ENCODE measurements at places on chromosomes 5 and 9.

- DNase-seq, result no peak
Measured at GRCh38 chr5:161446655-161447054, 99.9 kb downstream of the GABRB2 start.

DNA sequence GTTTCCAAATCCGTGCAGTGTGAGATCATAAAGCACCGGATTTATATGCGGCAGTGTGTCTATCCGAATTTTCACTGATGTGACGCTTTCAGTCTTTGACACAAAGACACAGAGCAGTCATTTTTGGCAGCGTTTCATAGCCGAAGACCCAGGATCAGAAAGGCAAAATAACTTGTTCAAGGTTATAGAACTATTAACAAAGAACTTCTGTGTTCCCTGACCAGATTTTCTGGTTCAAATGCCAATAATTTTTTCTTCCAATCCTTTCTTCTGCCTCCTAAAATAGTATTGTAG, 1.1 kb upstream of the MARCHF11 start:
- DNase-seq, result no peak

DNA sequence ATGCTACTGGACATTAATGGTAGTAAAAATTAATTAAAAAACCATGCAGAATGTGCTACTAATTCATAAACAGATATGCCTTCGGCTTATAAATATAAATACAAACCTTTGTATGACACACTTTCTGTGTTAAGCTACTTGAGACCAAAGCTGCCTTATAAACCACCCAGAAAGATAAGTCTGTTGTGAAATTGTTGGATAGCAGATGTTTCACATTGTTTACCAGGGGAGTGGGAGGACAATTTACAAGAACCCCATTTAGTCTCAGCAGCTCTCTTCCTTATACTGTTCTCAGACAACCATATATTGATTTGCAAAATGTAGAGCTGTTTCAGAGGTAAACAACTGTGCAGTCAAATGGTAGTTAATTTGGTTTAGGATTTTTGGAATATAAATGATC, 524.4 kb downstream of the PRR16 start:
- DNase-seq, result no peak

DNA sequence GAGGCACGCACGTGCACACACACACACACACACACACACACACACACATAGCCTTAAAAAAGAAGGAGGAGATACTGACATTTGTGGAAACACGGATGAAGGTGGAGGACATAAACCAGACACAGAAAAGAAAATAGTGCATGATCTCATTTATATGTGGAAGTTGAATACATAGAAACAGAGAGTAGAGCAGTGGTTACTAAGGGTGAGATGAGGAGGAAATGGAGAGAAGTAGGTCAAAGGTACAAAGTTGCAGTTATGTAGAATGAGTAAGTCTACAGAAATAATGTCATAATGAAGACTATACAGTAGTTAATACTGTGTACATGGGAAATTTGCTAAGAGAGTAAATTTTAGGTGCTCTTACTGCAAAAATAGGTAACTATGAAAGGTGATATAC, 412.2 kb upstream of the CDH9 start:
- no peak for DNase-seq

DNA sequence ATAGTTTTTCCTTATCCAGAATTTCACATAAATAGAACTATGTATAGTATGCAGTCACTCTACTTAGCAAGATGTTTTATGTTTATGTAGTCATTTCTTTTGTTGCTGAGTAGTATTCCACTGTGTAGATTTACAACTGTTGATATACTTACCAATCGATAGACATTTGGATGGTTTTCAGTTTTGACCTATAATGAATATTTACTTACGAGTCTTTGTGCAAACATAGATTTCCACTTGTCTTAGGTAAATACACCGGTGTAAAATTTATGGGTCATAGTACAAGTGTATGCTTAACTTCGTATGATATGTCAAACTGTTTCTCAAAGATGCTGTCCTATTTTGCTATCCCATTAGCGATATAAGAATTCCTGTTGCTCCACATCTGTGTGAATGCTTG, 19.7 kb upstream of the OR2K2 start:
- peak; percentile 46 for DNase-seq

DNA sequence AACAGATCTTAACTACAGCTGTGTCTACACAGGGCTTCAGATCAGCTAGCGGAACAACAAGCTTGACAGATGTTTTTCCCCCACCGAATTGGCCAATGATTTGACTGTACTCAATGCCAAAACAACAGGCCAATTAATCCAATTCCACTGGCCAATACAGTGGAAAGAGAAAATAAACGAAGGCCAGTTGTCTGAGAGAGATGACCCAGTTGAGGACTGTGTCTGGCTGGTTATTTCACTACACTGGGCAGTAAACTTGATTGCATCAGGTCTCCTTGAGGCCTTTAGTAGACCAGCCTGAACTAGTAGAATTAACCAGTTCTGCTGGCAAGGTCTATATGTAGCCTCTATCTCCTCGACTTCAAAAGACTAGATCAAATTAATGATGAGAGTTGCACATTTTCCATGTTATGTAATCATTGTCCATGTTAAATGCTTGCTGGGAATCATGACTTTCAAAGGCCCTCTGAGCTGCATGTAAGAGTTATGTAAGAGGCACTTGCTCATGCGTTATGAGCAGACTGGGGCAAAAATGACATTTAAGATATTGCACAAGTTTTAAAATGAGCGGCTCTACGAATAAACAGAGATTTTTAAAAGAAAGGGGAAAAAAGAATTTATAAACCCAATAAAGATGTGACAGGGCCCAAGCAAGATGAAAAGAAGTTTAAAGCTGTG, 28.3 kb downstream of the SMIM23 start:
- DNase-seq, result no peak

DNA sequence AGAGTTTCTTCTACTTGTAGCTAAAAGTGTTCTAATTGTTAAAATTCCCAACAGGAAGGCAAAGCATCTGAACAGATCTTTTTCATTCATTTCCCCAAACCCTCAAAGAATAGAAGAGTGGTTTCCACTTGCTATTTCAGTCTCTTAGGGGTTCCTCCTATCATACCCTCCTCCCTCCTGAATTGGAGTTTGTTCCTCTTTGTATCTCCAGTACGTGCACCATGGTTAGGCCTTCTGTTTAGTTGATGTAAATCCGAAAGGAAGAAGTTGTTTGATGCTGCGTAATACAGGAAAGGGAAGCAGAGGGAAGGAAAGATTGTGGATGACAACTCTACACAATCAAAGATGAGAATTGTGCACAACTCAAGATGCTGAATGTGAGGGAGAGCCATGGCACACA, 303.6 kb downstream of the PIK3R1 start:
- no peak for DNase-seq

- no peak for DNase-seq
Measured at GRCh38 chr5:21672911-21673310, 1180.2 kb downstream of the CDH12 start.

DNA sequence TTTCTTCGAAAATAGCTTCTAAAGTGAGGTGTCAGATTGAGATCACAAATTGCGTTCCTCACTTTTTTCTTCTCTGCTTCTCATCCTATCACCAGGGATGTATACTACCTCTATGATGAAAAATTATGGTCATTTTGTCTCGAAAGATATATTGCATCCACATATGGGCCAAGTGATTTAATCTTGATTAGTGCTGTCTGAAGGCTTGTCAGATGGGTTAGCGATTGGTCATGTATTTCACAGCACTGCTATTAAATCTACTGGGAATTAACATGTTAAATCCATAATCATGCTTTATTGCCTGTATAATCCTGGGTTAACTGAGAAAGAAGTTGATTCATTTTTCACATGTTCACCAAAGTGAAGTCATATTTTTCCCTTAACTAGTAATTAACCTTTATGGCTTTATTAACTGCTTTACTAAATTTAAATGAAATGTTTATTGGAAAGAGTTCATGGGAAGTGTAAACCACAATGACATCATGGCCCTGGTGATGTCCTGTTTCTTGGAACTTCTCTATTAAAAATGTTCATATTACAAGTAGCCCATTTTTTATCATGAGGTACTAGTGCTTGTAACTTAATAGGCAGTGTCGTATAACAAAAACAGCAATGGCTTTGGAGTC, 193.3 kb downstream of the SMC2 start:
- DNase-seq, result no peak

DNA sequence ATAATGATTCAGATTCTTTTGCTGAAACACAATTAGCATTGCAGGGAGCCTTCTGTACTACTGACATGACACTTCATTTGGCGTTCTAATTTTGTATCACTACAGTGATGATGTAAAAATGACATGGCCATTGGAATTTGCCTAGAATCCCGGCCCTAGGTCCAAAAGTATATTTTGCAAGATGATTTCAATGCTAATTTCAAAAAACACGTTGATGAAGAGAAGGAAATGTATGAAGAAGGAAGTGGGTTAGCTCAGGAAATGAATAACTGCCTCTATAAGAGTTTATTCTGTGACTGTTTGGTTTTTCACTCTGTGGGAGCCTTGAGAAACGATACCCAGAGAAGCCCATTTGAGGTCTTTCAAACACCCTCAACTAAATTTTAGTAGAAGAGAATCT, 59.3 kb downstream of the OSTF1 start:
- DNase-seq, result no peak

- DNase-seq, result no peak
Measured at GRCh38 chr9:37151812-37152211, 31.4 kb downstream of the ZCCHC7 start.

DNA sequence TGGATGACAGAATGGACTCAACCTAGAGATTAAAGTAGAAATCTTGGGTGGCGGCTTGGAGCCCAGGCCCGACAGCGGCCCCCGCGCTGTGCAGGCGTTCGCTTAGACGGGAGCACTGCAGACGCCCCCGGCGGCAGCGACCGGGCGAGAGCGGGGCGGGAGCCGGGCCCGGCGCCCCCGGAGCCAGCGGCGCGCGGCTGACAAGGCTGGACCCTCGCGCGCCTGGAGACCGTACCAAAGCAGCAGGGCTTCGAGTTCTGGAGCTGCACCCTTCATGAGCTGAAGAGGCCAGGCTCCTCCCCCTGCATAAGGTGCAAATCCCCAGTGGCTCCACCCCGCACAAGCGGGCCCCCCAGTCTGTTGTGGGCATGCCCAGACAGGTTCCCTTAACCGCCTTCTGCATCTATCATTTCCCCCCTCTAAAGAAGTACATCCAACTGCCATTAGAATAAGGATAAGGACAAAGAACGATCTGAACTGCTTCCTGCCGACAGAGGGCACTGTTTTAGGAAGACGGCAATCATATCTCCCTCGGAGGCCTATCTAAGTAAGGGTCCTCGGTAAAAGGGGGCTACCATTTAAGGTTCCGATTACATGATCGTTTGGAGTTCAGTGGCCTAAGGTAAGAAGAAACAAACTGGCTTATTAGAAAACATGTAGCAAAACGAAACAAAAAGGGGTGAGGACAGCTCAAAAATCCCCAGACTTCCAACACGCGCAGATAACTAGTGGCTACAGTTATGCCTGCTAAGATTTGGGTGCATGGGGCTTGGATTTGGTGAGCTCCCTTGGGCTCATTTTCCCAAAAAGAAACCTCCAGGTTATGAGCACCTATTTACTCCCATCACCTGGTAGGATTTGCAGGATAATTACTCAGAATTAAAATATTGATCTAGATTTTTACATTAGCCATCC, 66.3 kb downstream of the RGMB start:
- DNase-seq, result peak; percentile 36

DNA sequence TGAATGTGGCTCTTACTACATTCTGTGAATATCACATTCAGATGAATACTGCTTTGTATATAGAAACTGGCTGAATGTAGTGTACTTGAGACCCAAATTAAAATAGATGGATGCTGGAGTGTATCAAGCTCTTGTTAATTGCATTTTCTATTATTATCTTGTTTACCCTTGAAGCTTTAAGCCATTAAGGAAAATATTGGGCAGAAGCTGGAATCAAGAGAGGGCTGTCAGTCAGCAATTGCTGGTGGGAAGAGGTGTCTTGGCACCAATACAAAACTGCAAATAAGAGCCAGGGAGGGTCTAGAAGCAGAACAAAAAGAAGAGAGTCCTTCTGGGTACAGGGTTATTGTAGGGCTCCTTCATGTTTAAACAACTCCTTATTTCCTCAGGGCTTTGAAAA, 38.8 kb downstream of the MUSK start:
- DNase-seq, result peak; percentile 92

- DNase-seq, result no peak
Measured at GRCh38 chr5:76106149-76106548, 23.0 kb downstream of the SV2C start.

- DNase-seq, result no peak
Measured at GRCh38 chr9:103789686-103790085, 304.4 kb upstream of the SMC2 start.

DNA sequence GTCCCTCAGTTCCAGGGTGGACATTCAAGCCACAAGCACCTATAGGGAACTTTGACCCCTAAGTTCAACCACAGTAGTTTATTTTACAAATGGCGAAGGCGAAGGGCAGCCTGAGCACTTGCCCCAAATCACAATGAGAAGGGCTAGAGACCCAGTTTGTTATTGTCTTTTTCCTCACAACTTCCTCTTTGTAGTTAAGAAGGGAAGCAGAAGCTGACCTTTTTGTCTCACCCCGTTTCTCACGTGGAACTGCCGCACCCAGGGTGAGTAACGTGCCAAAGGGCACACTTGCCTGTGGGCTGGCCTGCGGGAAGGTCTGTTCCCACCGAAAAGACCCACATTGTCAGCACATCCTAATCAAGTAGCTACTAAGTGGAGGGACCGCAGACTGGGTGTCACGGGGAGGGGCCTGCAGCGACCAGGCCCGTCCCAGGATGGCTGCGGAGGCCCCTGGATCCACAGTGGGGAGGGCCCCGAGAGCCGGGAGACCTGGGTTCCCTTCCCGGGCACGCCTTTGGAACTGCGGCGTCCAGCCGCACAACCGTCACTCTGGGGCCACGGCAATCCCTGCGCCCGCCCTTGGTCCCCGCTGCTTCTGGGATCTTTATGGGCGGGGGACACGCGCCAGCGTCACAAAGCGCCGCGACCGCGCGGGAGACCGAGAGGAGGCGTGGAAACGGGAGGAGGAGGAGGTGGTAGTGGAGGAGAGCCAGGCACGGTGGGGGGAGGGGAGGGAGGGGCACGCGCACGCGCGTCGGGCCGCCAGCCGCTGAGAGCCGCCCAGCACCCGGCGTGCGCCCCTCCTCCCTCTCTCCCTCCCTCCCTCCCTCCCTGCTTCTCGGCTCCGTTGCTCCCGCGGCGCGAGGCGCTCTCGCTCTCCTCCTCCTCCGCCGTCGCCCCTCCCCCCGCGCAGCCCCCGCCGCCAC, at the start of gene UBE2R2:
Gene UBE2R2, plus strand, starts transcription at position 834 of the 926 bp plus-strand sequence. CDS start 598 bp downstream, outside the sequence.
- DNase-seq, result peak; percentile 81

DNA sequence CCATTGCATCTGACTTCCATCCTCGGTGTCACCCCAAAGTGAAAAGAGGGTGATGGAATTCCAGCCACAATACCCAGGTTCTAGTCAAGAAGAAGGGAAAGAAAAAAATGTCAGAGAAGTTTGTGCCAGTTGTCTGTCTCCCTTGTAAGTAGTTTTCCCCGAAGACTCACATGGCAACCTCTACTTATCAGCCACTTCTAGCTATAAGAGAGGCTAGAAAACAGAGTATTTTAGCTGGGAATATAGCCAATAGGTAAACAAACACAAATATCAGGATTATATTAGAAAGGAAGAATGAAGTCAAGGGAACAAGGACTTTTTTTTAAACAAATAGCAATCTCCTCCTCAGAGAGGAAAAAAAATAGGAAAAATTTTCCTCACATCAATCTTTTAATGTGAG, 12.2 kb upstream of the ISL1 start:
- peak; percentile 49 for DNase-seq

All from NCI-H2029 treated with DMSO at 0.1 percent for 48 hours (cell line).